ENCODE measurements at places on chromosomes 2 and 18.

GRCh38 chr2:217001740-217002139 lies 141.9 kb upstream of the TNP1 start:
- no peak for DNase-seq

GRCh38 chr18:35030277-35030989 lies 10.8 kb upstream of the MAPRE2 start:
- no peak for DNase-seq

DNA sequence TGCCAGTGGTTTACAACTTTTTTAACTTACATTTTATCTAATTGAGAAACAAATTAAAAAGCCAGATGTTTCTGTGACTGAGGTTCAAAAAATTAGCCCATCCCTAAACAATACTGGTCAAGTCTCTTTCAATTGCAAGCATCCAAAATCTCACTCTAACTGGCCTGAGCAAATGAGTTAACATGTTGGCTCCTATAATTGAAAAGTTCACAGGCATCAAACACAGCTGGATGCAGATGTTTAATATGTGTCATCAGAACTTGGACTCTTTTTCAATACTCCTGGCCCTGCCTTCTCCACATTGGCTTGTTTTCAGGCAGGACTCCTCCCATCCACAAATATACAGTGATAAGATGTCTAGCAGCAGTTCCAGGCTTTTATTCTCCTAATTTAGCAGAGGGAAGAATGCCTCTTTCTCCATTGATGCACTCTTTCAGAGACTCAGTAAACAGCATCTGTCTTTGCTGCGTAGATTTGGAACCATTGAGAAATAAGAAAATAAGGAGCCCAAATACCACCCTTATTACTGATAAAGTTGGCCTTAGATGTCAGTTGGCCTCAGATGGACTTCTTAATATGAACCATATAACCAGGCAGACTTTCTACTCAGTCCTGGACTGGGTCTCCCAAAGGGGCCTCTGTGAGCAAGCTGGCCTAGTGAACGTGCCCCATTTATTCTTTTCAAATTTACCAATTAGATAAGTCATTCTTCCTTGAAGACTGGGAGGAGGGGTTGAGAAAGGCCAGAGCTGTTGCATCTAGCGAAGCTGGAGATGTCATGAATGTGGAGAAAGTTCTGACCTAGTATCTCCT lies 30.4 kb upstream of the FN1 start:
- no peak for DNase-seq

DNA sequence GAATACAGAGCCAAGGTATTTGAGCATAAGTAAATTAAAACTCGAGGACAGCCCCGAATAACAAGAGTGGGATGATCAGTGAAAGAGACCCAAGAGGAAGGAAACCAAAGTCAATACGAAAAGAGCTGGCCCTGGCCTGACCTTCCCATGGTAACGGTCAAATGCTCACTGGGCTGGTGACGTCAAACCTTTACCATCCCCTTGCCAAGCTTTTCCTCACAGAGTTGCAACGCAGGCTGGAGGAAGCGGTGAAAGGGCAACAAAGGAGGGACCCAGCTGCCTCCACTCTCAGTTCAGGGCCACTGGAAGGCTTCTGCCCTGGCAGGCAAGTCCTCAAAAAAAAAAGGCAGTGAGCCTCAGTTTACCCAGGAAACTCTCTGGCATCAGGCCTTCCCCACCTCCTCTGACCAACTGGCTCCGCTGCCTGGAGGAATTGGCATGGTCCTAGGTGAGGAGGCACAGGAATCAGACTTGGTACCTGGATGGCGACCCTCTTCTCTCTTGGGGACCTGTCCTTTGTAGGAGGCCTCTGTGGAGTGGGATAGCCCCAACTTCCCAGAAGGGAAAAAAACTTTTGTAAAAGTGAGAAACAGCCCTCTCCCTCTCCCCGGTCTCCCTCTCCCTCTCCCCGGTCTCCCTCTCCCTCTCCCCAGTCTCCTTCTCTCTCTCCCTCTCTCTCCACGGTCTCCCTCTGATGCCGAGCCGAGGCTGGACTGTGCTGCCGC lies 212.4 kb downstream of the ANAPC1 start:
- no peak for DNase-seq

- no peak for DNase-seq
Measured at GRCh38 chr2:181857483-181857882, 34.0 kb upstream of the ITPRID2 start.

DNA sequence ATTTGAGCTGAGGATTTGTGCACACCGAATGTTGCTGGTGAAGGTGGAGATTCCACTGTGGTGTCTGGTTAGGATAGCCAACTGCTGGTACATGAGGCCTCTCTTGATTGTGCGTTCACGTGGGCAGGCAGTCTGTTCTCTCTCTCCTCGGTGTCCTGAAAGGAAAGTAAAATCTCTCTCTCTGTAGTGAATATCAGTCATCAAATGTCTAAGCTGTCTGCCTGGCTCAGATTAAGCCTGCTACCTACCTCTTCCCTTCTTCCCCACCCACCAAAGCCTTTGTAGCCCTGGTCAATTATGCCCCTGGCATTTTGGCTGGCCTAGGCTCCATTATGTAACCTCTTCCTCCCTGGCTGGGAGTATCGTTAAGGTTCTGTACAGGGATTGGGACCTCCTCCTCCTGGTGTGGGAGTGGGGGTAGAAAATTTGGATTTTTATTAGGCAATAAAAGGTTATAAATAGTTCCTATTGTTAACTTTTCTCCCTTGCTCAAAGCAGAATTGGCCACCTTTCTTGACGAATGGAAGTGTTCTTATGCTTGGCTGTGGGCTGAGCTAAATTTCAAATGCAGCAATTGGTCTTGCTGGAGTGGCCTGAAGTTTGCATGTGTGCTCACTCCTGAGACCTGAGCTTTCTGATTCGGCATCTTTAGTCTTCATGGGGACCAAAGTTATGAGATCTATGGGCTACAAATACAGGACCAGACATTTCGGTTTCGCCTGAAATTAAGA lies 148.8 kb downstream of the WDSUB1 start:
- no peak for DNase-seq

DNA sequence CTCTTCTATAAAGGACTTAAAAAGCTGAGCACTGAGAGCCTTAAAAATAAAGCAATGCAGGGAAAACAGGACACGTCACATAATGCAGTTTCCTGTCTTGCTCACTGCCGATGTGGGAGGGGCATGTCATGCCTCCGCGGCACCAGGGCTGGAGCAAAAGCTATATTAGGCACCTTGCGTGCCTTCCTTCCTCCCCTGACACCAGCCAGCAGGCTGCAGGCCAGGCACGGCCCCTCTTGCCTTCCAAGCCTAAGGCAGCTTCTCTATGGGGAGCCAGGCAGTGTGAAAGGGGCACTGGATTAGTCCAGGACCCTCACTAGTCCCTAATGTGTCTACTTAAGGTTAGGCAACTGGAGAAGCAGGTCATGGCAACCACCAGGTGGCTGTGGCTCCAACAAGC lies 26.3 kb downstream of the MRPL35 start:
- peak; percentile 22 for DNase-seq

GRCh38 chr2:122822319-122822718 lies 1066.9 kb downstream of the TSN start:
- no peak for DNase-seq

GRCh38 chr2:18599509-18600254 lies 10.3 kb upstream of the NT5C1B start:
- DNase-seq = no peak

- no peak for DNase-seq
Measured at GRCh38 chr2:149041482-149041881, 3.0 kb downstream of the LYPD6B start.

DNA sequence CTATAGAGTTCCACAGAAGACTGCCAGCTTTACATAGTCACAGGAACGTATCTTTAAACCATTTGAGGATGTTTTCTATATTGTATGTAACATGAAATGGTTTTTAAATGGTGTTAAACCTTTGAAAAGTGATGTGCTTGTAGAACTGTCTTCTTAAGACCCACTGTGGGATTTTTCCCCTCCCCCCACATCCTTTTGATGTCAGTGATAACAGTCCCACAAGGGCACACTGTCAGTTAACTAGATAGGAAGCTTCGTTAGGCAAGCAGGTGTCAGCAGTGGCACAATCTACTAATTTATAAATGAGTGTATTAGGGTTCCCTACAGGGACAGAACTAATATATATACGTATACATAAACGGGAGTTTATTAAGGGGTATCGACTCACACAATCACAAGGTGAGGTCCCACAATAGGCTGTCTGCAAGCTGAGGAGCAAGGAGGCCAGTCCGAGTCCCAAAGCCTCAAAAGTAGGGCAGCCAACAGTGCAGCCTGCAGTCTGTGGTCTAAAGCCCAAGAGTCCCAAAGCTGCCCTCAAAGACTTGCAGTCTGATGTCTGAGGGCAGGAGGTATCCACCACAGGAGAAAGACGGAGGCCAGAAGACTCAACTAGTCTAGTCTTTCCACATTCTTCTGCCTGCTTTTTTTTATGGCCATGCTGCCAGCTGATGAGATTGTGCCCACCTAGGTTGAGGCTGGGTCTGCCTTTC lies 23.8 kb upstream of the HNRNPLL start:
- no peak for DNase-seq

DNA sequence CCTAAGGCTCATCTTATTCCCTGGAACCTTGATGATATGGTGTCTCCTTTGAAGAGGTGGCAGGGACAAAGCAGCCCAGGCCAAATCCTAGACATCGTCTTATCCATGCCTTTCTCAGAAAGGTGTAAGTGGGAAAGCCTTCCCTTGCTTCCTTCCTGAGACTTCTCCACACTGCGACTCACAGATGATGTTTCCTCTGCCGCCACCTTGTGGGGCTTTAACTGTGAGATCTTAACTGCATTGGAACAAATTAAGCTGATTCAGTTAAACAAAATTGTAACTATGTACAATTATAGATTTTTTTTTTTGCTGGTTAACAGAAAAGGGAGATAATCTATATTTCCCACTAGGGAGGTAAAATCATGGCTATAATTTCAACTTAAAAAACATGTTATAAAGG lies 10.0 kb upstream of the GCA start:
- no peak for DNase-seq

DNA sequence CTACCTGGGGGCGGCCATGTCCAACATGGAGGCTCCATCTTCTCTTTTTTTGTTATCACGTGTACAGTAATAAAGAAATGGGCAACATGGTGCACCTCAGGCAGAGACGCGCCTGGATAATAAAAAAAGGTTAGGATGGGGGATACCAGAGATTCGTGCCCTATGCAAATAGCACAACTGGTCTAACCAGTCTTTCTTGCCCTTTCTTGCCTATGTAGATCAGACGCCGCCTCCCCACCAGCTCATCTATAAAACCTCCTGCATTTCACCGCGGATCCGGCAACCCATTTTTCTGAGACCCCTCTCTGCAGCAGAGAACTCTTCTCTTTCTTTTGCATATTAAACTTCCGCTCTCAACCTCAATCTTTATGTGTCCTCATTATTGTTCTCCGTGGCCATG lies 68.7 kb downstream of the MYL12B start:
- no peak for DNase-seq
